Epithelial cell of proximal tubule (primary cell): ENCODE measurements at places on chromosomes 3 and 15. TPM values are rescaled to one million over a fixed set of nuclear protein-coding genes. Genes with fewer than 3 reads are reported as not detected.

- no peak for DNase-seq
Observed at GRCh38 chr3:107260207-107260606, 117.0 kb upstream of the CCDC54 start.

DNA sequence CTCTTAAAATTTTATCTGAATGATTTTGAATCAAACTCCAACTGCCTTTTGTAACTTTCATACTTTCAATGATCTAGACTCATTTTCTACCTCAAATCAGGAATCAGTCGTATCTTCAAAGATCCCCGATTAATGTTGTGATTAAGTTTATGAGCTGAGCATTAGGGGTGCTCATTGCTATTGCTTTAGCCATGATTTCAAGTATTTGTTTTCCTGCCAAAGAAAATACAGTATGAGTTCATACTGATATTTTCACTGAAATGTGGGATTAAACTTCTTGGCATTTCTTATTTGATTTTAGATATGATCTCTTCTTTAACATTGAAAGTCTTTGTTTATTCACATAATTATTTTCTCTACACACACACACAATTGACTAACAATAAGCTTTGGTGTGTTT lies 785.6 kb downstream of the NTRK3 start:
- DNase-seq, result no peak

GRCh38 chr3:42663581-42664437 lies 10.3 kb downstream of the ZBTB47 start:
- no peak for DNase-seq

DNA sequence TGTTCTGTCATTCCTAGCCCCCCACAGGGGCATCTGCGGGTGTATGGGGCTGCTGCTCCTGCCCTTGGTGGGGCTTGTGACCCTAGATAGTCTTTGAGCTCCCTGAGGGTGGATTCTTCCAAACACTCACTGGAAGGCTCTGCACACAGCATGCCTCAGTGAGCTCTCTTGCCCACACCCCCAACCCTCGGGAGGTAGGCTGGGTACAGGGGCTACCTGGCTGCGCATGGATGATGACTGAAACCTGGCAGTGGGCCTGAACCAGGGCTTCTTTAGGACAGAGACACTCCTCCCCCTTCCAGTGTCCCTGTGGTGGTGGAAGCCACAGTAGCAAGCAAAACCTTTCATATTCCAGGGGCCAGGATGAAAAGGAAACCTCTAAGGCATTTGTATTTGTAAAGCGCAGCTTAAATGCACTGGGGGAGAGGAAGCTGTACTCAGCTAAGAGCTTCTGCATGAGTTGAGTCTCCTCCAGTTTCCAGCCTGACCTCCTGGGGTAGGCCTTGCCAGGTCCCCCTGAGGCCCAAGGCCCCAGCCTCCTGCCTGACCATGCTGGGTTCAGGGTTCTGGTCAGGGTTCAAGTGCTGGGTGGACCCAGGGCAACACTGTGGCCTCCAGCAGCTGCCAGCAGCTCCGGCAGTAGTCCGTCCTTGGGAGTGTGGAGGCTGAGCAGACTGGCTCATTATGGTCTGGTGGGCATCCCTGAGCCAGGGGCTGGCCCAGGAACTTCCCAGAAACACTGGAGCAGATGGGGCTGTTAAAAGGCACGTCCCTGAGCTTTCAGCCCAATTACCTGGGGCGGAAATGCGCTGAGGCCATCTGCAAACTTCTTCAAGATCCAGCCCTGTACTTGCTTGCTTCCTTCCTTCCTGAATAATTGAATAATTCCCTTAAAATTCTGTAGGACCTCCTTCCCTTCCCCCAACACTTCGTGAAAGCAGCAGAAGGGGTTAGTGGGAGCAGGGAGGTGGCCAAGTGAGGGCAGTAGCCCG lies 89.7 kb downstream of the HMG20A start:
- DNase-seq, result no peak

DNA sequence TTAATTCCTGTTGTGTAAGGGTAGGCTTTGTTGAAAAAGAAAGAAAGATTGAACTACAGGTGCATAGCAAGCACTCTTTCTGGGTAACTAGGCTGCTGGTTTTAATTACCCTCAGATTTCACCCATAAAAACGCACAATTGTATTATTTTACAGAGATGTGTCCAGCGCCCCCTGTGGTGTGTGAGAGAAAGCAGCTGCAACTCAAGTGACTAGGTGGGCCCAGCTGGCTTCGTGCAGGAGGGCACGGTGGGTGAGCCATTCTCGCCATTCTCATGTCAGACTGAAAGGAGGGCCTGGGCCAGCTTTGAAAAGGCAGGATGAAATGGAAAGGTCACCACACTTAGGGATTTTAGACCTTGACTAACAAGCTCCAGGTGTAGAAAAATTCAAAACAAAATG lies 122.6 kb downstream of the LRIG1 start:
- DNase-seq, result no peak

GRCh38 chr3:167110901-167111300 lies 269.2 kb downstream of the ZBBX start:
- DNase-seq, result peak; percentile 19

- no peak for DNase-seq
Observed at GRCh38 chr15:91782221-91782620, 71.3 kb upstream of the SLCO3A1 start.

- no peak for DNase-seq
Observed at GRCh38 chr15:99603828-99604227, 38.0 kb downstream of the MEF2A start.

- DNase-seq, result no peak
Observed at GRCh38 chr15:89129123-89129815, 41.0 kb downstream of the ABHD2 start.

DNA sequence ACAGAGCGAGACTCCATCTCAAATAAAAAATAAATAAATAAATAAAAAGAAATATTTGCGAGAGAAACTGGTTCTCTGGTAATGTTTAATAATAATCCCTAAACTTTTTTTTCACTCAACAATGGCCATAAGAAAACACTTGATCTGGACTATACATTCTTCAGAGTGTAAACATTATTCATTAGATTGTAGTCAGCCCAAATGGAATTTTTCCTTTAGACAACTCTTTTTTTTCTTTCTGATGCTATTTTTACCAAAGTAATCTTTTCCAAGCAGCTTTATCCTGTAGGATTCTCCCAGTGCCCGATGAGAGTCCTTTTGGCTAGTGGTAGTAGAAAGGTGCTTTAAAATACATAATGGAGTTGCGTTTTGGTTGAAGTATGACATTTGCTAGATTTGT lies 90.4 kb downstream of the NEDD4 start:
- no peak for DNase-seq

Gene CHRNA5
- 9.1 and 15.3 TPM in 2 replicates for total RNA-seq

Gene GOLGA8B
- total RNA-seq, result 20.4 and 56.4 TPM in 2 replicates

Gene NTRK3
- not detected in 2 replicates for total RNA-seq

Gene CELSR3
- 0.87 and 2.5 TPM in 2 replicates for total RNA-seq

Gene DIS3L
- total RNA-seq, result 15.9 and 26.0 TPM in 2 replicates
